Glomerular endothelial cell (primary cell): ENCODE measurements at places on chromosomes 5 and 9.

- DNase-seq = no peak
Observed at GRCh38 chr9:112378328-112379176, 1.4 kb upstream of the HSDL2 start.

DNA sequence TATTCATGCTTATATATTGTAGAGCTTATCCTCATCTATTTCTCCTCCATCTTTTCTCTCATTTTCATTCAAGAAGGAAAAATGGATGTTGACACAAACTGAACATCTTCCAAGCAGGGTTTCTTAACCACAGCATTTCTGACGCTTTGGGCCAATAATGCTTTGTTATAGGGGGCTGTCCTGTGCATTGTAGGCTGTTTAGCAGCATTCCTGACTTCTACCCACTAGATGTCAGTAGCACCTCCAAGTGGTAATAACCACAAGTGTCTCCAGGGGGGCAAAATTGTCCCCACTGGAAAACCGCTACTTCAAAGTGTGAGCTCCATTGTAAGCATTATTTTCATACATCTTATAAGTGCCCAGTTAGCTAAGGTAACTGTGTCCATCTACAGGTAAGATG lies 2.6 kb upstream of the TXNDC8 start:
- DNase-seq = no peak

- no peak for DNase-seq
Observed at GRCh38 chr9:78893774-78894401, 597.0 kb downstream of the PSAT1 start.

DNA sequence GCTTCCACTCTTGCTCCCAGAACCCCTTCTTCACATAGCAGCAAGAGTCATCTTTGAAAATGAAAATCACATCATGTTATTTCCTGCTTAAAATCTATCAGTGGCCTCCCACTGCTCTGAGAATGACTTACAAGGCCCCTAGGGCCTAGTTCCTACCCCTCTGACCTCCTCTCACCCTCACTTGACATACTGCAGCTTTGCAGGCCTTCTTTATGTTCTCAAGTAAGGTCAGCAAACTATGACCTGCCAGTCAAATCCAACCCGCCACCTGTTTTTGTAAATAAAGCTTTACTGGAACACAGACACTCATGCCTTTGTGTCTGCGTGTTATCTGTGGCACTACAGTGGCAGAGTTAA lies 185.7 kb downstream of the NR3C1 start:
- no peak for DNase-seq

DNA sequence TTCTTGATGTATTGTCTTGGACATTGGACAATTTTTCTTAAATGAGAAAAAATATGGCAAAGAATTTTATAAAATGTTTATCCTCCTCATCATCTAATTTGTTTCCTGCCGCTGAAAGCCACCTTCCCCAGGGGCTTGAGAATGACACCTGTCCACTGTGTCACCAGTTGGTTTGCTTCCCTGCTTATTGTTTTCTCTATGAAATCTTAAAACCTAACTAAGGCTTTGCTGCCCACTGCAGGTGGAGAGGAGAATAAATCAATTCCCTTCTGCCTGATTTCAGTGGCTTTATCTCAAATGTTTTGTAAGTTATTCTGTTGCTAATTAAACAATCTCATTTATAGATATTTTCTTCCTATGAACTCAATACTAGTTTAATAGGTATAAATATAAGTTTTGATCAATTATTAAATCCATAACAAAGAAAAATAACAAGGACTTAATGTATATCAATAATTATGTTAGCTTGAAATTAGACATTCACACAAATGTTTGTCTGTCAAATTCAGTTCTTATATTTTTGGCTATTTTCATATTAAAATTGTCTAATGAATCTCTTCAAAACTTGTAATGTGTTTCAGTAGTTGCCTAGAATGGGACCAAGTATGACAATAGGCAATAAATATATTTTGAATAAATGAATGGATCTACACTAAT lies 822.5 kb downstream of the PTPRD start:
- DNase-seq = peak; percentile 36

- DNase-seq = no peak
Observed at GRCh38 chr9:26310294-26310693, 582.3 kb downstream of the CAAP1 start.

GRCh38 chr5:152488869-152489268 lies 83.8 kb upstream of the NMUR2 start:
- no peak for DNase-seq

GRCh38 chr9:36314740-36315139 lies 56.5 kb upstream of the GNE start:
- no peak for DNase-seq

DNA sequence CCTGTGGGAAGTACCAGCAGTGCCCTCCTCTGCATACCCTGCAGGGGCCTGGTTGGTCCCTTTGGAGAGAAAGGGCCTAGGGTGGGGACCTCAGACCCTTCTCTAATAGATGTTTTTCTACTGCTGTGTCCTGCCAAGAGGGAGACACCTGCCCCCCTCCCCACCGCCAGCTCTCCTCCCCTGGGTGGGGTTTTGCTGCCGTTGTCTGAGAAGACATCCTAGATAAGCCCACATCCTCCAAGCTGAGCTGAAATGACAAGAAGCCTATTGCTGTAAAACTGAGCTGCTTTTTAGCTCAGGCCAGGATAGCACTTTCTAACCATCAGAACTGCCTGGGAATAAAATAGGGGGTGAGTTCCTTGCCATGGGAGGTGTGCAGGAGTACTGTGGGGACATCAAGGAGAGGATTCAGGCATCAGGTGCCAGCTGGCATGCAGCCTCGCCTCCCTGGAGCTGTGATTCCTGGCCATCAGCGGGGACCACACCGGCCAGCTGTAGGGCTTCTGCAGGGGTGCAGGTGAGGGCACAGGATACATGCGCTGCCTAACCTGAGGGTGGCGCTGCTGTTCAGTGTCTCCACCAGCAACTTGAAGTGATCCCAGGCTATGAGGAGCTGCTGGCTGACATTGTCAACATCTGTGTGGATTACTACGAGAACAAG lies 37.9 kb downstream of the CYFIP2 start:
- DNase-seq = no peak

DNA sequence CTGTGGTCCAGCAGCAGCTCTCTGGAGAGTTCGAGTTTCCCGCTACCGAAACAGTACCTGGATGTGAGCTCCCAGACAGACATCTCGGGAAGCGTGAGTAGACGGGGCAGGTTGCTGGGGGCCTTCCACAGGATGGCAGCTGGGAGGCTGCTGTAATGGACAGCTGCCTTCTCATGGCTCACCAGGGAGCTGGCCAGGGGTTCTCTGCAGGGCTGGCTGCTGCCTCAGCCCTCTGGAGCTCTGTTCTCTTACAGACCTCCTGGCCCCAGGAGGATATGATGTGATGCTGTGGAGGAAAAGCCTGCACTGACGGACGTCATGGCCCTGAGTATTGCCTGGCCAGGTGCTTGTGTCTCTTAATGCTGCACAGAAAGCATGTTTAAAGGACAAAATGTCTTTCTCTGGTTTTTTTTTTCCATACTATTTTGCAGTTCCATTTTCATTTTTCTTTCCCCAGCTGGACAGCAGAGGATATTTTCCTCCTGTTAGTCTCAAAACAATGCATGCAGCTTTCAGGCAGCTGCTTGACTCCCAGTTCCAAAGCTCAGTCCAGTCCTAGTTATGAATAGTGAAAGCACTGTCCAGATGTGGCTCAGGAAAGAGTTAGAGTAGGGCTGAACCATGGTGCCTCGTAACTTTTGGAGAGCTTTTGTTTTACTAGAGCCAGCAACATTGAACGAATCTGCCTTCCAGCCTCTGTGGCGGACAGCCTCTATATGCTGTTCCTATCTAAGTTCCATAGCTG lies 77.5 kb upstream of the RARS1 start:
- DNase-seq = no peak

DNA sequence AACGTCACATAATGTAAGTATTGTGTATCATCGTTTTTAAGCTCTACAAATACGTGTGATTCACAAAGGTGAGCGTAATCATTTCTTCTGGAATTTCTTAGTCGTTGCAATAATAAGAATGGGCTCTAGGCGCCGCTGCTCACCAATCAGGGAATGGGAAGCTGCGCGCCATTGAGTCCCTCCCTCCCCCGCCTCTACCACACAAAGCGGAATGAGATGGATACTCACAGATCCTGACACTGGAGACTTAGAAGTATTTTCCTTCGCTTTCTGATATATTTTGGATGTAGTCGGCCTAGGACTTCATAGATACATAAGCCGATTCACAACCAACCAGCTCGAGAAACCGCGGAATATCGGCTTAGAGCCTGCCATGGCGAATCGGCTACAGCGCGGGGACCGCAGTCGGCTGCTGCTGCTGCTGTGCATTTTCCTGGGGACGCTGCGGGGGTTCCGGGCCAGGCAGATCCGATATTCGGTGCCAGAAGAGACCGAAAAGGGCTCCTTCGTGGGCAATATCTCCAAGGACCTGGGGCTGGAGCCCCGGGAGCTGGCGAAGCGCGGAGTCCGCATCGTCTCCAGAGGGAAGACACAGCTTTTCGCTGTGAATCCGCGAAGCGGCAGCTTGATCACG lies at the start of gene PCDHGA11:
Gene PCDHGA11 (plus strand): TSS at position 197 of the 634 bp plus-strand sequence. CDS start 177 bp downstream, at position 374.
- DNase-seq = no peak

GRCh38 chr9:17970277-17970676 lies 391.4 kb downstream of the SH3GL2 start:
- DNase-seq = no peak

DNA sequence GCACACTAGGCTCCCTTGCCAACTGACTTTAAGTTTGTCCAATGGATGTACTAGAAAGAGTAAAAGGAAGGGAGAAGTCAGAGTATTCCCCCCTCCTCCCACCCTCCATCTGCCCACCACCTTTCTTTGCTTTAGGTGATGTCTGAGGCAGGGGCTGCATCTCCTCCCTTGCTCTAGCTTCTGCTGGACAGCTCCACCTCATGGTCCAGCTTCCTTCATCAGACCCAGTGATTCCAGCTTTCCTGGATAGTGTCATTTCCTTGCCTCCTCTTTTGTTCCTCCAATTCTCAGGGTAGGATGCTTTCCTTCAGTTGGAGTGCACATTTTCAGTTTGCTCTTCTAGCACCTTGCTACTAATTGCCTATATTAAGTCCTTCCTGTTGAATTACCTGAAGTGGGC lies 67.4 kb downstream of the RAD23B start:
- DNase-seq = no peak
